ENCODE measurements at places on chromosomes 7 and 10.
A peak's percentile ranks its signal among the peaks of the same experiment; 100 is the strongest.

DNA sequence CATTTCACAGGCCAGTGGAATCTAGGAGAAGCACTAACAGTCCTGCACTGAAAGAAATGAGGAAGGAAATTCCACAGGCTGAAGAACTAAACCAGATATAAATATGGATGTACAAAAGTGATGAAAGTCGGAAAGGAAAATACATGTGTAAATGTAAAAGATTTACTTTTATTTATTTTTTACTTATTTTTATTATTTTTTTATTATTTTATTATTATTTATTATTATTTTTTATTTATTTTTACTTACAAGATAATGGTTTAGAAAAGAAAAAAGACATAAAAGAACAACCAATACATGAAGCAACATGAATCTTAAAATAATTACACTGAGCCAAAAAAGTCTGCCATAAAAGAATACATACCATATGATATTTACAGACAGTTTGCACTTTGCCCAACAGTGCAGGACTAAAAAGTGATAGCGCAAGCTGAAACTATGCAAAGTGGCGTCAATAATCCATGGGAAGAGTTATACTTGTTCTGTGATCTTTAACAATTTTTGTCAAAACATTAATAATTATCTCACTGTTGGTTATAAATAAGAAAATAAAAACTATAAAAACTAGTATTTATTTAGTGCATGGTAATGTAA, 317.8 kb upstream of the MKI67 start:
- DNase-seq: no peak

GRCh38 chr10:137606-138005, 2.4 kb downstream of the ZMYND11 start:
- no peak for DNase-seq

DNA sequence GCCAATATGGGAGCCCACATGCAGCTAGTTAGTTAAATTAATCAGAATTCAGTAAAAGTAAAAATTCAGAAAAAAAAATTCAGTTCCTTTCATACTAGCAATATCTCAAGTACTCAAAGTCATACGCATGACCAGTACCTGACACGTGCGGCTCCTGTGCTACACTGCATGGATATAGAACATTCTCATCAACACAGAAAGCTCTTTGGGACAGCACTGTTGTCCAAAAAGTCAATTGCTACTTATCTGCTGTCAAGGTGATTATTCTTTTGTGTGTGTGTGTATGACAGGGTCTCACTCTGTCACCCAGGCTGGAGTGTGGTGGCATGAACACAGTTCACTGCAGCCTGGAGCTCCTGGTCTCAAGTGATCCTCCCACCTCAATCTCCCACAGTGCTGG, 14.9 kb upstream of the ANAPC16 start:
- DNase-seq: no peak

GRCh38 chr7:3899559-3899991, 598.5 kb downstream of the SDK1 start:
- DNase-seq: no peak

DNA sequence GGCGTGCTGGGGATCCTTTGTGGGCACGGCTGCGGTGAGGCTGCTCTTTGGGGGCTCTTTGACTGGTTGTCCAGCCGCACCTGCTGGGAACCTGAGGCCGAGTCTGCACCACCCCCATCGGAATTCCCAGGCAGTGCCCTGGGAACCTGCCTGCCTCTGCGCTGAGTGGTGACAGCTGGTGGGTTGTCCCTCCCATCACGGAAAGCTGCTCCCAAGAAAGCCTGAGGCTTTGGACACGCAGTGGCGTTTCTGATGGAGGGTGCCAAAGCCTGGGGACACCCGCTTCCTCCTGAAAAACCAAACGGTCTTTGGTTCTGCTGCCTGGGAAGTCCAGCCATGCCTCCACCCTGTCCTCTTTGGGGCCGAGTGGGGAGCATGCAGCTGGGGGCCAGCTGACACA, 21.4 kb upstream of the SHH start:
- no peak for DNase-seq

DNA sequence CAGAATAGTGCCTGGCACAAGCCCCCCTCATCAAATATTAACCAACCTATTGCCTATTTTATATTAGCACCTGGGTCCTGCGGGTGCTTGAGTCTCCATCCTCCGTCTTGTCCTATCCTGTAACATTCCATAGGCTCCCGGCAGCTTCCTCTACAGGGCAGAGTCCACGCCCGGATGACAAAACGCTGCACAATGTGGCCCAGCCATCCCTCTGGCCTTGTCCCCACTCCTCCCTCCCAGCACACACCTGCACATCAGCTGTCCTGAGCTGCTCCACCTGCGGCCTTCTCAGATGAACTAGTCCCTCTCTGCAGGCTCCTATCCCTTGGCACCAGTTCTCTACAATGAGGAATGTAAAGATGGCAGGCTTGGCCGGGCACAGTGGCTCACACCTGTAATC, 153.5 kb upstream of the PDE1C start:
- no peak for DNase-seq

- DNase-seq: no peak
Observed at GRCh38 chr7:83850125-83850524, 201.2 kb upstream of the SEMA3E start.

- DNase-seq: peak; percentile 11
Observed at GRCh38 chr10:12777840-12778585, 223.5 kb downstream of the CCDC3 start.

- DNase-seq: no peak
Observed at GRCh38 chr10:35564341-35564968, 40.7 kb upstream of the GJD4 start.

DNA sequence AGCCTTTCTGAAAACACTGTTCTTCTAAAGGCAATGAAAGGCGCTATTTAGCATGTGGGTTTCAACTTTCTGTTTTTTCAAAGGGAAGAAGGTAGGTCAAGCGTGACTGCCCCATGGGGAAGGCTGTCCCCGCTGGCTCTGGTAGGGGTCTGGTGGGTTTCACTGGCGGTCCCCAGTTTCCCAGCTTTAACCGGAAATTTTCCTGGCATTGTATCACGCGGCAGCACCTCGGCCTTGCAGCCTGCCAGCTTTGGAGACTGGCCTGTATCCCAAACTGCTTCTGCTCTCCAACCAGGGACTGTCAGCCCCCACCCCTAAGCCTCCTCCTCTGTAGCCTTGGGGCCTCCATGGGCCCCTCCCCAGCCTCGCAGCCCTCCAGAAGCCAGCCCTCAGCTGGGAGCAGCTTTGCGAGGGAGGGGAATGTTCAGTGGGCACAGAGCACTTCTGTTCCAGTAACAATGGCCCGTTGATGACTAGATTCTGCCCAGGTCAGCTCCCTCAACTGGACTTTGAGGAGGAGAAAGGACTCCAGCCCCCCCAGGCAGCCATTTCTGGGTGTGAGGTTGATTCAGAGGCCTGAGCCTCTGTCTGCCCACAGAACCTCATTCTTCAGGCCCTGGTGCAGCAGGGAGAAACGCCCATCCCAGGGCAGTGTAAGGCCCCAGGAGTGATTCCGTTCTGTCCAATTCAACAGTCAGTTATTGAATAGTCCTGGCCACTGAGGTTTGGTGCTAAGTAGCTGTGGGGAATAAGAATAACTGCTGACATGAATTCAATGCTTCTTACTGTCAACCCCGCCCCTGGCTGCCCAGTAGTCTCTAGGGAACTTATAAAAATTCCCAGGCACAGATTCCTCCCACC, 17.1 kb downstream of the CHST3 start:
- DNase-seq: no peak

DNA sequence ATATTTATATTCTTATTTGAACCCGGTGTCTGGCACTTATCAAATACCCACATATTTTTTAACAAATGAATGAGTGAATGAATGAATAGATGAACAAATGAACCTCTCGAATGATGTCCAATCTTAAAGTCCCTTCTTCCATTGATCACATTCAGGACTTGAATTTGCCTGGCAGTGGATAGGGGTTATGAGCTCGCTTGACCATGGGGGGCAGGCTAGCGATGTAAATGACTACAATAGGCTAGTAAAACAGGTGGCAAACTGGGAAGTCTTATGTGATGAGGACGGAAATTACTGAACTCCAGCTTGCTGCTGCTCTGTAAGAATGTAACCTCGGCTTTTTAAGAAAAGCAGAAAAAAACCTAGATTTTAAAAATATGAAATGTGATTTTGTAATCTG, 247.7 kb upstream of the DKK1 start:
- DNase-seq: no peak

- DNase-seq: no peak
Observed at GRCh38 chr10:78408671-78409472, 375.2 kb downstream of the RPS24 start.

DNA sequence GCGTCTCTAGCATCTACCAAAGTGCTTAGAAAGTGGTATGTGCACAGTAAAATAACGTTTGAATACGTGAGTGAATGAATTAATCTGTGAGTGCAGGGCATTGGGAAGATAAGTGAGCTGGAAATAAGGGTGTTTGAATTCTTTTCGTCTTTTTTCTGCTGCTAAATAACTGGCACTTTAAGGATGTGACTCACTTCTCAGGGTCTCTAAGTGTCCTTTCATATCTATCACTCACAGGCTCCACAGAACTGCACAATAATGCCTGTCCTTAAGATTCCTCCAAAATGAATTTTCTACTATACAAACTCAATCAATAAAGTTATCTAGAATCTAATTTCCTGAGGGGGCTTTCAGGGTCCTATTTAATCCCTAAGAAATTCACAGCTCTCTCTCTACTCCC, 3.2 kb upstream of the DGKB start:
- DNase-seq: no peak

GRCh38 chr10:114077347-114077746, 33.7 kb downstream of the ADRB1 start:
- DNase-seq: no peak

GRCh38 chr10:71990706-71991269, 26.6 kb downstream of the CHST3 start:
- no peak for DNase-seq

DNA sequence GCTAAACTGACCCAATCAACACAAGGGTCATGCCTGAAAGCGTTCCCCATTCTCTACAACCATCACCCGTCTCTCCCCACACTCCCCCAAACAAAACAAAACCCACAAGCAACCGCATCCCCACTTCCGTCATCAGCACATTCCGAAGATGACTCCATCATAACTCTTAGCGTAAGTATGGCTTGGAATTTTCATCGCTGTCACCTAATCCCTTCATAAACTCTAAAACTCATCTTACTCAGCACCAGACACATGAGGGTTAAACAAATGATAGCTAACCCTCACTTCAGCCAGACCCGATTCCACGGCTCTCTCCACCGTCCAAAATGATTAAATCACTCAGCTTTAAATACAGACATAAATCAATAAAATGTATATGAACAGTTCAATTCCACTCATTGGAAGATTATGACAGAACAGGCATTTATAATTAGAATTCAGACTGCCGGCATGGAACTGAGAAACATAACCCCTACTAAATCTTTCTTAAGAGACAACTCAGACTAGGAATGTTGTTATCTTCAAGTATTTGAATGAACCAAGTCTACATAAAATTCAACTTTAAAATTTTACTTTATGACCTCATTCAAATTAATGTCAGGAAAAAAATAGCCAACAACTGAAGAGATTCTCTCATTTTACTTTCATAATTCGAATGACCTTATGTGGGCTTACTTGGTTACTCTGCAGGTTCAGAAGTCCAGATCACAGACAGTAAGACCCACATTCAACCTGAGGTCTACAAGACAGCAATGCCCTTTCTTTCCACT, 215.9 kb downstream of the PARD3 start:
- no peak for DNase-seq

DNA sequence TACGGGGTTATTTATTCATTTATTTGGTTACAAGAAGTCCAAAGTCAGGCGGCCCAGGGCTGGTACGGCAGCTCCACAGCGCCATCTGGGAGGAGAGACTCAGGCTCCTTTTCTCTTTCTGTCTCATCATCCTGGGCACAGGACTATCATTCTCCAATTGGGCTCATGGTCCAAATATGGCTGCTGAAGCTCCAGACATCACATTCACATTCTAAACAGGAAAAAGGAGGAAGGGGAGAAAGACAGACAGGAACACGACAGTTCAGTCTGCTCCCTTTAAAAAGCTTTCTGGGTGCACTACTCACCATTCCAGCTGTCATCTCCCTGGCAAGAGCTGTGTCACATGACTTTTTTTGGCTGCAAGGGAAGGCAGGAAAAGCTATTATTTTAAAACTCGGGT, 74.4 kb upstream of the PDZD8 start:
- DNase-seq: no peak

GRCh38 chr10:130261766-130262165, 125.6 kb downstream of the GLRX3 start:
- no peak for DNase-seq

DNA sequence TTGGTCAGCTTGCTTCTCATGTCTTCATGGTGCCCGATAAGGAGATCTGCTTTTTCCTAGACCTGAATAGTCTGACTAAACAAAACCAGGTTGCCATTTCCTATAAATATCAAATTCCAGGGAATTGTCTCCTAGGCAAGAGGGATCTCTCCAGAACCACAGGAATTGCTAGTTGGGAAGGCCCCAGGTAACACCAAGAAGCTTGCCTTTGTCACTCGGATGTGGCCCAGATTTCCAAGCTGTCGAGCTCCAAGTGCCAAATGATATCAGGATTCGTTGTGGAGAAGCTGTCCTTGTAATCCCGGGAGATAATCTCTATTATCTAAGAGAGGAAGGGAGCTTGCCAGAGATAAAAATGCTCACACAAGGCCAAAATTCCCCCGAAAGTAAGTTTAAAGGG, 1288.5 kb upstream of the AUTS2 start:
- no peak for DNase-seq

DNA sequence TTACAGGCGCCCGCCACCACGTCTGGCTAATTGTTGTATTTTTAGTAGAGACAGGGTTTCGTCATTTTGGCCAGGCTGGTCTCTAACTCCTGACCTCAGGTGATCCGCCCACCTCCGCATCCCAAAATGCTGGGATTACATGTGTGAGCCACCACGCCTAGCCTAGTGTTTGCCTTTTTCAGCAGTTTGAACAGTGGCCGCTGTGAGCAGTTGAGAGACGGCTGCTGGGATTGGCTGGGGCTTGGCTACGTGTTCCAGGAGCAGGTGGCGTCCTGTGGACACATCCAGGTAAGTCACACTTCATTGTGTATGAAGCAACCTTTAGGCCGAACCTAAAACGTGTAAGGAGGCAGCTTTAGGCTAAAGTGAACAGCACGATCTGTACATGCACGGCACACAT, 231.8 kb upstream of the PITRM1 start:
- DNase-seq: no peak

GRCh38 chr7:140645166-140645900, 4.7 kb upstream of the DENND2A start:
- no peak for DNase-seq

DNA sequence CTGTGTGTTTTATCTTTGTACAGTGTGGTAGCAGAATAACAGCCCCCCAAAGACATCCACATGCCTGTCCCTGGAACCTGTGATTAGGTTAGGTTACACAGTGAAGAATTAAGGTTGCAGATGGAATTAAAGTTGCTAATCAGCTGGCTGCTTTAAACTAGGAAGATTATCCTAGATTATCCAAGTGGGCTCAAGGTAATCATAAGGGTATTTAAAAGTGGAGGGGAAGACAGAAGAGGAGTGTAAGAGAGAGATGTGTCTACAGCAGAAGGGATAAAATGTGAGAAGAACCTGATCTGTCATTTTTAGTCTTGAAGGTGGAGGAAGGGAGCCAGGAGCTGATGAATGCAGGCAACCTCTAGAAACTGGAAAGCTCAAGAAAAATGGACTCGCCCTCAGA, 117.6 kb downstream of the ARHGAP22 start:
- no peak for DNase-seq

- DNase-seq: no peak
Observed at GRCh38 chr10:57186201-57186600, 825.1 kb upstream of the ZWINT start.
